Stimulated activated CD8-positive, alpha-beta memory T cell treated with anti-CD3 and anti-CD28 coated beads, Interleukin-7, amount 100 ng/mL, for 1 hour (primary cell): ENCODE measurements at places on chromosomes 7 and 10.

- no peak for DNase-seq
Observed at GRCh38 chr7:99326408-99326782, 697 bp downstream of the ARPC1A start.

GRCh38 chr7:47677664-47678063 is 95.8 kb upstream of the TNS3 start:
- DNase-seq, result no peak

DNA sequence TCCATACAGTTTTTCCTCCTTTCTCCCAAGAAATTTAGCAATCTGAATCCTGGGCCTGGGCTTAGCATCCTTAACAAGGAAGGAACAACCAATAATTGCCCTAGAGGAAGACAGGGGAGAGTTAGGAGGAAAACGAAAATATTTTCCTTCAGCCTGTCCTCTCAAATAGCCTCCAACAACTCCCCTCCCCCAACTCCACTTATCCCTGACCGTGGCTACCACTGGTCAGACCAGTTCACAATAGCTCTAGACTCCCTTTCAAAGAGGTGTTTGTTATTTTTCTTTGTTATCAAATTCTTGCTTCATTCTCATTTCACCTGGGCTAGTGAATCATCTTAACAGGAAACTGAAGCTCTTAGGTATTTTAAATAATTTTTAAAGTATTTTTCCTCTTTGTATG is 114.1 kb downstream of the CPED1 start:
- no peak for DNase-seq

DNA sequence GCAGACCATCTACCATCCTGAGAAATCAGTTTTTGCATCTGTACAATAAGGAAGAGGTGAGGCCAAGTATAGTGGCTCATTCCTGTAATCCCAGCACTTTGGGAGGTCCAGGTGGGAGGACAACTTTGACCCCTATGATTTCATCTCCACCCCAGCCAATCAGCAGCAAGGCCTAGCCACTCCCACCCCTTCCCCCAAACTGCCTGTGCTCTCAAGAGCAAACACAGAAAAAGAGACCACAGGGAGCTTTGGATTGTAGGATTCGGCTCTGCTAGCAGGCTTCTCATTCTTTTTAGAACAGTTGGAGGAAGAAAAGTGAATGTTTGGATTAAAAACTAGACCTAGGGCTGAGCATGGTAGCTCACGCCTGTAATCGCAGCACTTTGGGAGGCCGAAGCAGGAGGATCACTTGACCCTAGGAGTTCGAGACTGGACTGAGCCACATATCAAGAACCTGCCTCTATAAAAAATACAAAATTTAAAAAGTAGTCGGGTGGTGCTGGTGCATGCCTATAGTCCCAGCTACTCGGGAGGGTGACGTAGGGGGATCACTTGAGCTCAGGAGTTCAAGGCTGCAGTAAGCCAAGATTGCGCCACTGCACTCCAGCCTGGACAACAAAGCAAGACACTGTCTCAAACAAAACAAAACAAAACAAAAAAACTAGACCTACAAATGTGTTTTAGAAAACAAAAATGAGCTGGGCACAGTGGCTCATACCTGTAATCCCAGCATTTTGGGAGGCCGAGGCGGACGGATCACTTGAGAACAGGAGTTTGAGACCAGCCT is 25.1 kb upstream of the PROSER2 start:
- DNase-seq, result no peak

DNA sequence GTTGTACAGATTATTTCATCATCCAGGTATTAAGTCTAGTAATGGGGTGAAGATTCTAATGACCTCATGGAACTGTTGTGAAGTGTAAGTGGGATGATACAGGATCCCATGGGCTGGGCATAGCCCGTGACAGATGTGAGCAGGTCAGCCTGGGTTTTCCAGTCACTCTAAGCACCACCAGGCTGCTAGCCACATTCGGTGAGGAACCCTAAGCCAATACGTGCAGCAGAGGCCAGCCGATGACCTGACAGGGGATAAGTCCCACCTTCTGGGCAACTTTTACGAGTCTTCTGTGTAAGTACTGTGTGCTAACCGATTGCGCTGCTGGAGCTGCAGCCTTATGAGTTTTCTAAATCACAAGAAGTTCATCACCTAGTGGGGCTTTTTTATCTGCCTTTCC is 7.3 kb downstream of the ZNF503 start:
- no peak for DNase-seq

DNA sequence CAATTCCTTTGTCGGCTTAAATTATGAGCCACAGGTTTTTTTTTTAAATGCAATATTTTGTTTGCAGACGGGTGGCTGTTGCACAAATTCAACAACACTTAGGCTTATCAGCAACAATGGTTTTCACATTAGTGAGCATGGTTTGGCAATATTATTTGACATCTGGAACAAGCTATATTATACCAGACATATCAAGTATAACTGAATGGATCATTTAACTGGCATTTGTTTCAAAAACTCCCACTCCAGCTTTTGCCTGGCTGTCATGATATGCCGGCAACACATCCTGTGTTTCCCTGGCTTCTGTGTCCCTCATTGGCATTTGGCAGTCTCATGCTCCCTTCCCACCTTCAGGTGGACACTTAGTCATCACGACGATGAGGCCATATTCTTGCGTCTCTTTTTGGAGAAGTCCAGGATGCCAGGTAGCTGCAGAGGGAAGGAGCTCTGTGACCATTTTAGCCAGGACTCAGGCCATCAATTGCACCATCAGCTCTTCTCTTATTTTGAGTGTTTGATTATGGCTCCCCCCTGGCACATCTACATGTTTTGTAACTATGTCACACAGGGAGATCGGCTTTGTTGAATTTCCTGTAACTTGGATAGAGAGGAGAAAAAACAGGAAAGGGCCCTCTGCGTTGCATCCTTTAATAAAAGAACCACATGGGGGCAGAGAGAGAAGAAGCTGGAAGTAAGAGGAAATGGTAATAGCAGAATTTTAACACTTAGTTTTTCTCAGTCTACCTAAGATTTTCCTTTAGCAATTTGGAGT is 413.9 kb downstream of the LRMDA start:
- no peak for DNase-seq

GRCh38 chr10:108545921-108546320 is 1377.4 kb downstream of the XPNPEP1 start:
- DNase-seq, result no peak

- no peak for DNase-seq
Observed at GRCh38 chr7:66927348-66927948, 6.4 kb downstream of the TMEM248 start.

DNA sequence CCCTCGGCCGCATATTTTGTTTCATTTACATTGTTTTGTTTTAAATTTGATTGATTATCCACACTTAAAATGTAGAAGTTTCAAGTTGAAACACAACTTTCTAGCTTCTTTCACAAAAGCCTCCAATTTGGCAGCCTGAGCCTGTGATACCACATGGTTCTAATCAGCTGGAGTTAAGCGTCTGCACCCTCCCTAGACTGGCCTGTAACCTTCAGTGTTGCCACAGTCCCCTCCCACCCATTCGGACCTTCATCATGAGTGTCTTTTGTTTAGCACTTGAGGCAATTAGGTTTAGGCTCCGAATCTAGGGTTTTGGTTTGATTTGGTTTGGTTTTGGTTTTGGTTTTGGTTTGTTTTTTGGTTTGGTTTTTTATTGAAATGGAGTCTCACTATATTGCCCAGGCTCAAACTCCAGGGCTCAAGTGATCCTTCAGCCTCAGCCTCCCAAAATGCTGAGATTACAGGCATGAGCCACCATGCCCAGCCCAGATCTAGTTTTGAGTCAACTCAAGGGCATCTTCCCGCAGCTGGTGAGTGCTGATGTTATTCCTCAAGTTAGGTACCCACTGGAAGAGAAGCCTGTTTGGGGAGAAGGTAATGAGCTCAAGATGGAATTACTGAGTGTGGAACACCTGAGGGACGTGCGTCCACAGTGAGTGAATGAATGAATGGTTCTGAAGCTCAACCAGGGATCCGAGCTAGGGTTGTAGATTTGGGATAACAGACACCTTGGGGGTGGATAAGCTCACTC is 201.4 kb downstream of the HECW1 start:
- DNase-seq, result no peak

GRCh38 chr7:81029511-81029910 is 110.7 kb upstream of the SEMA3C start:
- no peak for DNase-seq

- DNase-seq, result peak; percentile 9
Observed at GRCh38 chr7:140326116-140326928, 72.0 kb downstream of the SLC37A3 start.

DNA sequence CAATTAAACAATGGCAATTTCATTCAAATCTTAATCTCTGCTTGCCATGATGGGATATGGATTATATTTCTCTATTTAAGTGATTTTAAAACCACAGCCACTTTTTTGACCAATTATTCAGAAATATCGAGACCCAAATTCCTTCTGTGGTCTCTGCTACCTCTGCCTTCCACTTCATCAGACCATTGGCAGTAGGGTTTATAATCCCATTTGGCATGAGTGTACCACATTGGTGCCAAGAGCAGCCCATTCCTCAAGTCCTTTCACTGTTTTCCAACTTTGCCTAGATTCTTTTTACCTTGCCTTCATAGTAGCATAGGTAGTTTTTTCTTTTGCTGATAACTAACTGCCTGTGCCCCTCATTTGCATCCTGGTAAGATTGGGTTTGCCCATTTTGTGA is 319.9 kb downstream of the ARL4A start:
- no peak for DNase-seq

DNA sequence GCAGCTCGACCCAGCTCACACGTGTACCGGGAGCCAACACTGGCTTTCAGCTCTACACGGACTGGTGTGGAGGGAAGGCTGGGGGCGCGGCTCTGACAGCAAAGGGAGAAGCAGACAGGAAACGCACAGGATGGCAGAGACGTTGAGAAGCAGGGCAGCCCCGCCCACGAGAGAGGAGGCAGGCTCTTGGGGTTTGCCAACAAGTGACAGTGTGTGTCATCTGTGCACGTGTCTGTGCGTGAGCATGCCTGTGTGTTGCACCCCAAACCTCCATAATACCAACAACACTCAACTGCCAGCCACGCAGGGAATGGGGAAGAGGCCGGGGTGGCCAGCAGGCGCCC is 64.4 kb upstream of the PDGFA start:
- peak; percentile 62 for DNase-seq

GRCh38 chr10:120495226-120496009 is 38.4 kb downstream of the PLPP4 start:
- DNase-seq, result no peak

GRCh38 chr10:92354587-92354986 is 63.6 kb downstream of the MARCHF5 start:
- no peak for DNase-seq

DNA sequence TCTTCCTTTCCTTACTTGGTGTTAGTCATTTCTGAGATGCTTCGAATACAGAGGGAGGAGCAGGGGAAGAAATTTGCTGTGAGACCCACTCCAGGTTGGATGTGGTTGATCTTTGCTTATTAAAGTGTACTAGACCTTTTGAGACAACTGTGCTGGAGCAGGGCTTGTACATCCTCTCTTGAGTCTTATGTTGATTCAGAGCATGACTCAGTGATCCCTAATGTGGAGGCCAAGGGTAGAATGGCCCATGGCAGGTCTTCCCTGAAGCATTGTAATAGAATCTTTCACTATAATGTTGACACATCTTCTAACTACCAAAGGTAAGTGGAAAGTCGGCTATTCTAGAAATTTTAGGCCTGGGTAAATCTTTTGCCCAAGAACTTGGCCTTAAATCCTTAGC is 17.0 kb upstream of the SFR1 start:
- DNase-seq, result no peak

- no peak for DNase-seq
Observed at GRCh38 chr10:59047180-59047579, 129.3 kb upstream of the PHYHIPL start.
